ENCODE measurements at places on chromosomes 11 and 22.

GRCh38 chr11:3867209-3868091 lies 12.0 kb downstream of the STIM1 start:
- no peak for DNase-seq

GRCh38 chr11:120261321-120261720 lies 21.4 kb downstream of the POU2F3 start:
- DNase-seq, result no peak

DNA sequence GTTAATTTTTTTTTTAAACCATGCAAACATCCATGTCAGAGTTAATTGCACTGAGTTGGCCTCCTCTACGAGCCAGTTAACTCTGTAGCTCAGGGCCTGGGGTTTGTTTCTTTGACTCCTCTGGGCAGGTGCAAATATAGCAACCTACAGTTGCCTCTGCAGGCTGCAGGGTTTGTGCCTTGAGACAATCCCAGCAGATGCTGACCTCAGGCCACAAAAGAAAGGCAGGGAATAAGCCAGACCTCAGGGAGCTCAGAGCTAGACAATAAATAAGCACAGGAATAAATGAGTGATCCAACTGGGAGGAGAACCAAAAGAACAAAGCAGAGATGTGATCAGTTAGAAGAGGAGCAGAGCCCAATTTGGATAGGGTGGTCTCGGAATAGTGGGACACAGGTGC lies 390.8 kb downstream of the SHANK2 start:
- DNase-seq, result no peak

DNA sequence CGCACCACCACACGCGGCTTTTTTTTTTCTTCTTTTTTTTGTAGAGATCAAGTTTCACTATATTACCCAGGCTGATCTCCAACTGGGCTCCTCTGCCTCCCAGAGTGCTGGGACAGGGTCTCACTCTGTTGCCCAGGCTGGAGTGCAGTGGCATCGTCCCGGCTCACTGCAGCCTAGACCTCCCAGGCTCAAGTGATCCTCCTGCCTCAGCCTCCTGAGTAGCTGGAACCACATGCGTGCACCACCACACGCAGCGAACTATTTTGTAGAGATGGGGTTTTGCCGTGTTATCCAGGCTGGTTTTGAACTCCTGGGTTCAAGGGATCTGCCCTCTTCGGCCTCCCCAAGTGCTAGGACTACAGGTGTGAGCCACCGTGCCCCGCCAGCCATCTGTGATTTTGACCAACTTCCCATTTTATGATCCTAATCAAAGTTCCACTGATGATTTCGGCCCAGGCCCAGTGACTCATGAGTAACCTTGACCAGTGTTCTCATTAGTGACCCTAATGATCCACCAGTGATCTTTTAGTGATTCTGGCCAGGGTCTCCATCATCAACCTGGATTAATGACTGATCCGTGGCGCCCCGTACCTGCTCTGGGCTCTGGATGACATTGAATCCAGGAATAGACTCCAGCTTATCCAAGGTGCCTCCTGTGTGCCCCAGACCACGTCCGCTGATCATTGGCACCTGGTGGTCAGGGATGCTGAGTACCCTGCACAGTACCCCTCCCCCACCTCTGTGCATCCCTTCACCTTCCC lies 1.7 kb downstream of the TYMP start:
- no peak for DNase-seq

DNA sequence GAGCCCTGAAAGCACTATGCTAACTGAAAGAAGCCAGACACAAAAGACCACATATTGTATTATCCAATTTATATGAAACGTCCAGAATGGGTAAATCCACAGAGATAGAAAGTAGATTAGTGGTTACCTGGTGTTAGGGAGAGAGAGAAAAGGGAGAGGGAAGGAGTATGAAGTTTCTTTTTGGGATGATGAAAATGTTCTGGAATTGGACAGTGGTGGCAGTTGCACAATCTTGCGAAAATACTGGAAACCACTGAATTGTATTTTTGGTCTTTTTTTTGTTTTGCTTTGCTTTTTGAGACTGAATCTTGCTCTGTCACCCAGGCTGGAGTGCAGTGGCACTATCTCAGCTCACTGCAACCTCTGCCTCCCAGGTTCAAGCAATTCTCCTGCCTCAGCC lies 63.5 kb downstream of the MRTFA start:
- DNase-seq, result no peak

DNA sequence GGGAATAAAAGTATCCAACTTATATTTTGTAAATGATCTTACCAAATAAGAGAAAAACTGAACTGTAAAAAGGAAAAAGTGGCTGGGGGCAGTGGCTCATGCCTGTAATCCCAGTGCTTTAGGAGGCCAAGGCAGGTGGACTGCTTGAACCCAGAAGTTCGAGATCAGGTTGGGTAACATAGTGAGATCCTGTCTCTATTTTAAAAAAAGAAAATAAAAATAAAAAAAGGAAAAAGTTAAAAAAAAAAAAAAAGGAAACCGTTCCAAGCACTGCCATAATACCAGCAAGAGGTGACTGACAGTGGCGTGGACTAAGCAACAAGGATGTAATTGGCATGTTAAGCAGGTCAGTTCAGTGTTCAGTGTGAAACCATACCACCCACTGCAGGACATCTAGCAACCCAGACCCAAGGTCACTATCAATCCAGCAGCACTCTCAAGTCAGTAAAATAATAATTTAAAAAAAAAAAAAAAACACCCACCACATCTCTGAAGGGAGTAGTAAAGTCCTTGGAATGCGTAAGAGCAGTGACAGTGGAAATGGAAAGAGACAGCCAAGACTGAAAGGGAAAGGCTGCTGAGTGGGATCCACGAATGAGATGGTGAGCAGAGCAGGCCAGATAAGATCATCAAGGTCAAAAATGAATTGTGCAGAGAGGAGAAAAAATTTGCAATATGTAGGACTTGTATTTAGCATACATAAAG lies 43.6 kb downstream of the MAPK1 start:
- DNase-seq, result no peak

DNA sequence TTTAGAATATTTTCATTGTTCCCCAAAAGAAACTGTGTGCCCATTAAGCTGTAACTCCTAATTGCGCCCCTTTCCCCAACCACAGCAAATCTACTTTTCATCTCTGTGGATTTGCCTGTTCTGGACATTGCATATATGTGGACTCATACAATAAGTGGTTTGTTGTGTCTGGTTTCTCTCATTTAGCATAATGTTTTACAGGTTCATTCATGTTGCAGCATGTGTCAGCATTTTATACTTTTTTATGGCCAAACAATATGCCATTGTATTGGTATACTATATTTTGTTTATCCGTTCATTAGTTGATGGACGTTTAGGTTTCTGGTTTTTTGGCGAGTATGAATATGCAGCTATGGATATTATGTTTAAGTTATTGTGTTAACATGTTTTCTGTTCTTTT lies 23.8 kb downstream of the NUCB2 start:
- no peak for DNase-seq

- no peak for DNase-seq
Observed at GRCh38 chr11:25859776-25860175, 472.2 kb upstream of the ANO3 start.

- DNase-seq, result no peak
Observed at GRCh38 chr22:30538280-30538679, 8.3 kb downstream of the SEC14L6 start.

- no peak for DNase-seq
Observed at GRCh38 chr22:28802595-28803123, 2.3 kb upstream of the XBP1 start.

DNA sequence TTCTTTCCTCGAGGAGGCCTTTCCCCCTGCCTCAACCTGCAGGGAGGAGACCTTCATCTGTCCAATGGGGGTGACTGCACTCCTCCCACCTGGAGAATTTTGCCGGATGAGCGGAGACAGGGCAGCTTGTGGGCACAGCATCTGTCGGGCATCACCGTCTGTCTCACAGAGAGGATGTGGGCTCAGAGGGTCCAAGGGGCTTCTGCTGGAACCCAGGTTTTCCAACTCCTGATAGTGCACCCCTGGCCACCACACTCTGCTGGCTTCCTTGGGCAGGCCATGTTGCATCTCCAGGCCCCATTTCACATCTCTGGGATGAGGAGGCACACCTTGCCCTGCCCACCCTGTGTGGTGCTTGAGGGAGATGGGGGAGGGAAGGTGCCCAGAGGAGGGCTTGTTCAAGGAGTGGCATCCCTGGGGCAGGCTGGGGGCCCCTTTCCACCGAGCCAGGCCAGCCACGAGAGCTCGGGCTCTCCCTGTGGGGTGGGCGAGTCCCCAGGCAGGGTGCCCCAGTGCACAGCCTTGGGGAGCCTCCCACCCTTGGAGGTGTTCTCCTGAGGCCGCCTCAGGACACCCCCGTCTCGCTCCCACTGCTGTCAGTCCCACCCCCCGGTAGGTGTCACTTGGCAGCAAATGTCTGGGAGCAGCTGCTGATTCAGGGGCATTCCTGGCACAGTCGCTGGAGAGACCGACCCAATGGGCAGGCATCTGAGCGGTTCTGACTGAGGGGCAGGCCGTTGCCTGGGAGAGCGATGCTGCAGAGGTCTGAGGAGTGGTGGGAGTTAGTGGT lies 84.2 kb downstream of the MORC2 start:
- no peak for DNase-seq

Measured in GM13976 (cell line).